ENCODE measurements at places on chromosomes 1 and 21.

DNA sequence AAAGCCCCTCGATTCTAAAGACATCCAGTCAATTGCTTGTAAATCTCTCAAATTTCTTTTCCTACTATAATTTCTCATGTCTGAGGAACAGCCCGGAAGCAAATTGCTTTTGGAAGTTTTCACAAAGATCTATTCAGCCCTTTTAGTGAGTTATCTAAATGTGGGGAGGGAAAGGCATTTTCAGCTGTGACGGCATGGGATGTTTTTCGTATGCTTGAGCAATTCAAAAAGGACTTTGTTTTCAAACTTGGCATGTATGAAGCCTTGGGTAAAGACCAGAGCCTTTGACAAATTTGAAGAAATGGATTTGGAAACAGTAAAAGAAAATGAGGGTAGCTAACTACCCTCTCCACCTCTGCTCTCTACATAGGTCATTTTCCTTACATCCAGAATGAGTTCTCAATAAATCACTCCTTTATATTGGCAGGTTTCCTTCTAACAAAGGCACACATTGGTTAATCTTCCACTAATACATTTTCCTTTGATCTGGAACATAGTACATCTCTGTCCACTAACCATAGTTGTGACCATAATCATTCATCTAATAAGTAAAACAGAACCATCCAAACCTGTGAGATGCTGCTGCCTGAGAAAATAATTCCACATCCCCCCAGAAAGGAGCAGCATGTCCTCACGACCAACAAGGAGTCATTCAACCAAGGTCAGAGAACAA lies 66.1 kb upstream of the ADAM30 start:
- no peak for DNase-seq

DNA sequence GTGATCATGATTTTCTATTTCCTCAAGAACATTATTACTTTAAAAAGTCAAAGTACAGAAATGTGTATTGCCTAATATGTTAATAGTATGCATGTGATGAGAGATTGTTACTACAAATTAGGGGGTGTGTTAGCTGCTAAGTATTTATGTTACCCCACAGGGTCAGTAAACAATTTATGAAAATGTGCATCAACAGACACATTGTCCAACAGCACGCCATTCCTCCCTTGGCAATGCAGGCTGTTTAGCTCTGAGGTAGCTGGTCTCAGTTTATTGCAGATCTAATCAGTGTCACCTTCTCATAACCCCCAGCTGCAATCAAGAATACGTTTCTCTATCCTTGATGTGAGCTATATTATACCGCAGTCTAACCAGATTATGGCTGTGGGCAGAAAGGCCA lies 99.4 kb downstream of the TNR start:
- no peak for DNase-seq

GRCh38 chr1:225458222-225458631 lies 30.4 kb upstream of the LBR start:
- DNase-seq = no peak

- no peak for DNase-seq
Observed at GRCh38 chr1:213399695-213400094, 348.7 kb downstream of the RPS6KC1 start.

- peak; percentile 13 for DNase-seq
Observed at GRCh38 chr1:147541672-147542568, 619 bp downstream of the BCL9 start.

DNA sequence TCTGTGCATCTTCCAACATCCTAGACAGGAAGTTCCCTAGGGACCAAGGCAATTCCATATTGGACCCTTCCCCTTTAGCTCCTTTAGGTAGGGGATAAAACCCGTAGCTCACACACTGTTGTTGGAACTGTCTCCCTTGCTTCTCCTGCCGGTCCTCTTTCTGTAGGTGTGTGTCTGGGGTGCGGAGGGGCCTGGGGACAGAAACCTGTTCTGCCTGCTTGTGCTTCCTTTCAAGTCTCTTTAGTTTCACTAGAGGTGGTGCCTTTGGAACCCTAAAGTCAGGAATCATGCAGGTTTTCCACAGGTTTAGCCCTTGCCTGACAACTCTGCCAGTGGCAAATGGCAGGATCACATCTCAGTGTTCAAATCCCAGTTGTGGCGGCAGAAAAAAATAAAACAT lies 74.6 kb upstream of the PTGFRN start:
- DNase-seq = no peak

- DNase-seq = no peak
Observed at GRCh38 chr1:22910986-22911651, 61.5 kb downstream of the LACTBL1 start.
